ENCODE measurements at places on chromosomes 7 and 10.

DNA sequence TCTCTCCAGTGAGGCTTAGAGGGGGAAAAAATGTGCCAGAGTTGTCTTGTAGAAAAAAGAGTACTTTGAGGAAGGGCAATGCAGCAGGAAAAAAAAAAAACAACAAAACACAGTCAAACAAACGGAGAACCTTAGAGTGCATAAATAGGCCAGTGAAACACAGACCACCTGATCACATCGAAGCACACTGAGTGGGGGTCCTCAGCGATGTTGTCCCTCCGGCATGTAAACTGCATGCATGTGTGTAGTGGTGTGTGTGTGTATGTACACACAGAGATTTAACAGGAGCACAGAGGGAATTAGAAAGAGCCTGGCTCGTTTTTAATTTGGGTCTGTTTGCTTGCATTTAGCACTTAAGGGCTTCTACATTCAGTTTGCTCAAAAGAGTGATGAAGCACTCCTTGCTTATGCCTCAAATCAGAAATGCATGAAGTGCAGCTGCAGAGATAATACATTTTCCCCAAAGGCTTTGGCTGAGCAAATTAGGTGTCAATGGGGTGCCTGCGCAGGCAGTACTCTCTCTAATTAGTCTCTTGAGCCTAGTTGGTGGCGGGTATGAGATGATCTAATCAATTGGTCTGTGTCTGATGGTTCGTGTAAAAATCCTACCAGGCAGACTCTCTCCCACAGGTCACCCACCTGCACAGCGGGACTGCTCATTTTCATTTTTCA lies 62.7 kb upstream of the FZD1 start:
- DNase-seq = no peak

DNA sequence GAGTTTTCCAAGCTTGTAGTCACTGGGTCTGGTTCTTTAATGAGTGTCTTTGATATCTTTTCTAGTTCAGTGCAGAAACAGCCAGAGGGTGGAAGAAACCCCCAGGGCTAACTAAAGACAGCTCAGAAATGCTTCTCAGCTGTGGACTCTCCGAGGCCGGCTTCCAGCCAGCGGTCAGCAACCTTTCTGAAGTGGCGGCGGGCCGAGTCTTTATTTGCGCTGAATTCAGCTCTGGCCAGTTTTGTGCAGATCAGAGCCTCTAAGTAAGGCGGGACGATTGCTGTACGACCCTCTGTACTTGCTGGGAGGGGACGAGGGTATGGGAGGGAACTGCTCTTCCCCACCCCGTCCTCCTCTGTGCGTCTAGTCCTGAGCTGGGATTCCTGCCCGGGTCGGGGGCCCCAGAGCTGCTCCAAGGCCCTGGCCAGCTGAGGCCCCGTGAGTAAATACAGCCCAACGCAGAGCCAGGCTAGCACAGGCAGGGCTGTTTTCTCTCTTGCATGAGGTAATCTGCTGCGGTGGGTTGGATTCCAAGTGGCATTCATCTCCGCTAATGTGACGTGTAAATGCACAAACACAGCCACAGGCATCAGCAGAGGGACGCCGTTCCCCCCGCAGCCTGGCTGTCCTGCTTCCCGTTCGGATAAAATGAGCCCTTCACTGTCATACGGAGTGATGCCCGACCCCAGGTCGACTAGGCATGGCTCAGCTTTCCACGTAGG lies 159.8 kb downstream of the PIP4K2A start:
- no peak for DNase-seq

- DNase-seq = peak; percentile 95
Observed at GRCh38 chr10:43362191-43362839, 9.1 kb upstream of the FXYD4 start.

- no peak for DNase-seq
Observed at GRCh38 chr7:112072541-112073245, 133.5 kb downstream of the DOCK4 start.

- no peak for DNase-seq
Observed at GRCh38 chr10:12218991-12219390, 23.0 kb downstream of the CDC123 start.

DNA sequence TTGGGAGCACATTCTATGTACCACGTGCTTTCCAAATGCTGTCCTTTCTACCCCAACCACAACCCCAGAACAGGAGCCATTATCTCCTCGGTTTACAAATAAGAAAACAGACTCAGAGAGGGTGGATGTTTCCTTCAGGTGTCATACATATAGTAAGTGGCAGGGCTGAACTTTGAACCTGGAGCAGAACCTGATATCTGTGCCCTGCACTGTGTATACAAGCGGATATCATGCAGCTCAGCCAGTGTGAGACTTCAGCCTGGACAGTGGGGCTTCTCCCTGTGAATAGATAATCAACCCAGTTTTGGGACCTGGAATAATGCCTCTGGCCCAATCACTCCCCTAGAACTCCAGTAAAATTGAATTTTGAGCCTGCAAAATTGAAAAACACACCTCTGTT lies 341.1 kb downstream of the GRID1 start:
- DNase-seq = no peak

- DNase-seq = no peak
Observed at GRCh38 chr10:98636921-98637329, 190.2 kb upstream of the HPS1 start.

- DNase-seq = no peak
Observed at GRCh38 chr10:28800144-28800543, 122.8 kb downstream of the BAMBI start.

- DNase-seq = no peak
Observed at GRCh38 chr7:217781-218180, 25.4 kb downstream of the FAM20C start.

- no peak for DNase-seq
Observed at GRCh38 chr7:1144269-1144771, 15.7 kb downstream of the ZFAND2A start.

GRCh38 chr10:34633374-34633773 lies 181.7 kb downstream of the PARD3 start:
- no peak for DNase-seq

DNA sequence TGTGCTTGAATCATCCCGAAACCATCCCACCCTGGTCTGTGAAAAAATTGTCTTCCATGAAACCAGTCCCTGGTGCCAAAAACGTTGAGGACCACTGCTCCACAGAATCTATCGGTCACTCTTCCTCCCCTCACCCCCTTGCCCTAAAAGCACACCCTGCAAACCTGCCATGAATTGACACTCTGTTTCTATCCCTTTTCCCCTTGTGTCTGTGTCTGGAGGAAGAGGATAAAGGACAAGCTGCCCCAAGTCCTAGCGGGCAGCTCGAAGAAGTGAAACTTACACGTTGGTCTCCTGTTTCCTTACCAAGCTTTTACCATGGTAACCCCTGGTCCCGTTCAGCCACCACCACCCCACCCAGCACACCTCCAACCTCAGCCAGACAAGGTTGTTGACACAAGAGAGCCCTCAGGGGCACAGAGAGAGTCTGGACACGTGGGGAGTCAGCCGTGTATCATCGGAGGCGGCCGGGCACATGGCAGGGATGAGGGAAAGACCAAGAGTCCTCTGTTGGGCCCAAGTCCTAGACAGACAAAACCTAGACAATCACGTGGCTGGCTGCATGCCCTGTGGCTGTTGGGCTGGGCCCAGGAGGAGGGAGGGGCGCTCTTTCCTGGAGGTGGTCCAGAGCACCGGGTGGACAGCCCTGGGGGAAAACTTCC lies 784 bp upstream of the SERPINE1 start:
- no peak for DNase-seq

- DNase-seq = no peak
Observed at GRCh38 chr10:29089091-29089490, 199.8 kb upstream of the LYZL1 start.

DNA sequence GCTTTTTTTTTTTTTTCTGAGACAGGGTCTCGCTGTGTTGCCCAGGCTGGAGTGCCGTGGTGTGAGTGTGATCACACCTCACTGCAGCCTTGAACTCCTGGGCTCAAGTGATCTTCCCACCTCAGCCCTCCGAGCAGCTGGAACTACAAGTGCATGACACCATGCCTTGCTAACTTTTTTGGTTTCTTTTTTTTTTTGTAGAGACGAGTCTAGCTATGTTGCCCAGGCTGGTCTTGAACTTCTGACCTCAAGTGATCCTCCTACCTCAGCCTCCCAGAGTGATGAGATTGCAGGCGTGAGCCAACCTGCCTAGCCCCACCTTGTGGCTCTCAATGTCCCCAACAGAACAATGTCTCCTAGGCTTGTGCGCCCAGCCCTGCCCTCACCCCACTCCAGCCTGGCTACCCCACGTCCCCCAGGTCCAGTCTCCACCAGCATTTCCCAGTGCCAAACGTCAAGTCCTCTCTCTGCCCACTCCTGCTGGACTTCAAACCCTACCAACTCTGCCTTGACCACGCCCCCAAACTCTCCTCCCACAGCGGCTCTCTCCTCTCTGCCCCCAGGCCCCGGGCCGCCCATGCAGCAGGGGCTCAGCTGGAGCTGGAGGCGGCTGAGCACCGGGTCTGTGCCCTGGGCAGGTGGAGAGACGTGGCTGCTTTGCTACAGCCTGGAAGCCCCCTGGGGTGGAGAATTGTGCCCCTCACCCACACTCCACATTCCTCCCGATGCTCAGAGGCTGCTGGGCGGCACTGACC lies 18.9 kb downstream of the BHLHA15 start:
- no peak for DNase-seq

GRCh38 chr7:21011153-21011552 lies 224.5 kb upstream of the SP8 start:
- DNase-seq = no peak

Measured in CD4-positive, alpha-beta T cell (primary cell).